ELF-1 (cell line): ENCODE measurements at places on chromosomes 3 and 15.

DNA sequence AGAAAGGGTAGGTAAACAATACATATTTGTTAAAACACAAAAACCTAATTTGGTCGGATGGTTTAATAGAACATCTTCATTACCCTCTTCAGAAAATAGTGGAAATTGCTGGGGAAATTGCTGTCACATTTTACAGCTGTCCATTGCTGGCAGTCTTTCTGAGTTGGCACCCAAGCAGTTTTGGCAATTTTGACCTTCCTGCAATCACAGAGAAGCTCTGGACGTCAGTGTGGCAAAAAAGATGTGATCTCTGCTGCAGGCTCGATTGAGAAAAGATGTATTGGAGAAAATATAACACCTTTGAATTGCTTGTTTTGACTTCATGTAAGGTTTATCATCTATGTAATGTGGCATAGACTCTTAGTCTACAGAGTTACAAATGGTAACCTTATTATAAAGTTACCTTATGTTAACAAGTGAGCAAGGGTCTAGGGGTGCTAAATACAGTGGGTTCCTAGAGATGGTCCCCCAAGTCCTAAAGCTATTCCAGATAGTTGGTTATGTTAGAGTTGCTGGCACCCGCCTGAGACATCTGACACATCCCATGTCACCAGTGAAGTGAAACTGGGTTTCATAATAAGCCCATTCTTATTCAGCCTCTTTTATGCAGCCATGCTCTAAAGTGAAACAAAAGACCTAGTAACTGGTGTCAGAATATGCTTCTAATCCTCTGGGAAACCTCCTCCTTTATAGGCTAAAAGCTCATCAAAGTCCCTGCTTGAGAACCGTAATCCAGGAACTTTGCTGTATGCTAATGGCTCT, 14.0 kb downstream of the UBE2E1 start:
- no peak for DNase-seq

- no peak for DNase-seq
Observed at GRCh38 chr3:550471-550870, 353.9 kb downstream of the CHL1 start.

- no peak for DNase-seq
Observed at GRCh38 chr15:70308011-70308734, 210.5 kb upstream of the TLE3 start.

GRCh38 chr15:63135281-63135680, 13.6 kb downstream of the LACTB start:
- DNase-seq, result no peak

- no peak for DNase-seq
Observed at GRCh38 chr3:48927928-48928327, 9.3 kb downstream of the ARIH2 start.

- no peak for DNase-seq
Observed at GRCh38 chr15:53102483-53102882, 312.3 kb upstream of the ONECUT1 start.

GRCh38 chr15:51307811-51308210, 30.6 kb downstream of the CYP19A1 start:
- DNase-seq, result no peak

GRCh38 chr3:32340039-32340438, 51.6 kb upstream of the CMTM7 start:
- DNase-seq, result peak; percentile 60
